ENCODE measurements at places on chromosomes 7 and 10.

GRCh38 chr10:71031603-71032002, 143.2 kb upstream of the PCBD1 start:
- no peak for DNase-seq

- no peak for DNase-seq
Observed at GRCh38 chr7:47534322-47535034, 47.4 kb downstream of the TNS3 start.

- no peak for DNase-seq
Observed at GRCh38 chr7:74324531-74325209, 35.5 kb downstream of the CLIP2 start.

GRCh38 chr10:79930751-79931150, 18.2 kb downstream of the SFTPD start:
- no peak for DNase-seq

- no peak for DNase-seq
Observed at GRCh38 chr10:126223512-126224067, 164.7 kb downstream of the ADAM12 start.

- DNase-seq = no peak
Observed at GRCh38 chr7:82375129-82375528, 68.4 kb downstream of the CACNA2D1 start.

DNA sequence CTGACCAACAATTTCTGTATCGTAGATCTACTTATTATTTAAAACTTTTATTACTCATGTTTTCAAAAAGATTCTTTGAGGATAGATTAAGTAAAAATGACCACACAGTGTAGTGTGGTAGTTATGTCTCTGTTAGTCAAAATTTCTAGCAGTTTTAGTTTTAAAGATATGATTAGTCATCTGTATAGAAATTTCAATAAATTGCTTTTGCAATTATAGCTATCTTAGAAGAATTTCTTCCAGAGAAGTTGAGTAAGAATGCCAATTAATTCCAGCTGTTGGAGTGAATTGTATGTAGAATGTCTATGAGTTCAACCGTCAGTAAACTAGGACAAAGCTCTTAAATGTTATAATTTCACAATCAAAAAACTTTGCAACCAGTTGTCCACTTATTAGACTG, 229.7 kb downstream of the CDK14 start:
- DNase-seq = no peak

DNA sequence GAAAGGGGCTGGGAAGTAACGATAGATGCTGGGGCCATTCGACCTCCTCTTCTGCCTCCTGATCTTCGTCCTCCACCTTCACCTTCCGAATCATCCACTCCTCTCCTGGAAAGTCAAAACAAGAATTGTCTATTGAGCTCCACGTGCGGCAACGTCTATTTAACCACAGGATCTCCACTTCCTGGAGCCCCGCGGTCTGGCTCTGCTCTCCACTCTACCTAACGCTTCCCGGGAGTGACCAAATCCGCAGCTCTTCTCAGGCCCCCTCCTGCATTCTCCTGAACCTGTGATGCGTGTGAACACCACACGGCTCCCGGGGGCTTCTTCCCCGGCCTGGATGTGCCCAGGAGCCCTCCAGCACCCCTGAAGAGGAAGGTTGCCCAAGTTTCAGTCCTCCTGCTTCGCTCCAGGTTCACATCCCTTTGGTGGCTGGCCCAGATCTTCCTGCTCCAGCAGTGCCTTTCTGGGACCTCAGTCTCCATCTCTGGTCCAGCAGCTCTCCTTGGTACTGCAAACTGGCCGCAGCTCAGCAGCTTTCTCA, 7.2 kb downstream of the ZNF467 start:
- no peak for DNase-seq

GRCh38 chr10:119613741-119614140, 17.0 kb upstream of the TIAL1 start:
- no peak for DNase-seq

DNA sequence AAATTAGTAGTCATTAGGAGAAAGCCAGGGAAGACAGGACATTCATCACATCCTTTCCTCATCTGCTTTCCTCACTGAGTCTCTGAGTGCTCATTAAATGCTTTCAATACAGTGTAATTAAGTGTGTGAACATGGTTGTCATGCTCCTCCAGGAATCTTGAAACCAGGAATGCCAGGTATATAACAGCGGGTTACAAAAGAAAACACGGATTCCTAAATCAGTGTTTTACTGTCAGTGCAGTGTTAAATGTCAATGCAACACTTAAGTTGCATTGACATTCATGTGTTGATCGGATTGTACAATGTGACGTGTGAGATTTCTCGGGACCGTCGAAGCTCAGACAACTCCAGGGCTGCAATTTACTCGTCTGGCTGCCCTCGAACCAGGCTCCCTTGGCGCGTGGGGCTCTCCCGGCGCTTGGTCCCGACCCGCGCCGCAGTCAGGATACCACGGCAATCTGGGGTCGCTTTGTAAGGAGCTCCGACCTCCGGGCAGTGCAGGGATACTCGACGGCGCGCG, 455 bp upstream of the SPAG6 start:
- no peak for DNase-seq

GRCh38 chr7:92631067-92631849, 41.1 kb upstream of the FAM133B start:
- DNase-seq = no peak

- DNase-seq = no peak
Observed at GRCh38 chr10:123636598-123637325, 29.4 kb upstream of the GPR26 start.

DNA sequence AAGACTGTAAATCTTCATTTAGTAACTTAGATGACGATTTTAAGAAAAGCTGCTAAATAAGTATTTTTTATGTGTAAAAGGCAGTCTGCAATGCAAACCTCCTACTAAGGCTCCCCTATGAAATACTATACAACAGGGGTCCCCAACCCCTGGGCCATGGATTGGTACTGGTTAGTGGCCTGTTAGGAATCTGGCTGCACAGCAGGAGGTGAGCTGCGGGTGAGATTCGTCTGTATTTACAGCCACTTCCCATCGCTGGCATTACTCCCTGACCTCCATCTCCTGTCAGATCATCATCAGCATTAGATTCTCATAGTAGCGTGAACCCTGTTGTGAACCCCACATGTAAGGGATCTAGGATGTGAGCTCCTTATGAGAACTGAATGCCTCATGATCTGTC, 580.4 kb downstream of the MAGI2 start:
- DNase-seq = no peak

DNA sequence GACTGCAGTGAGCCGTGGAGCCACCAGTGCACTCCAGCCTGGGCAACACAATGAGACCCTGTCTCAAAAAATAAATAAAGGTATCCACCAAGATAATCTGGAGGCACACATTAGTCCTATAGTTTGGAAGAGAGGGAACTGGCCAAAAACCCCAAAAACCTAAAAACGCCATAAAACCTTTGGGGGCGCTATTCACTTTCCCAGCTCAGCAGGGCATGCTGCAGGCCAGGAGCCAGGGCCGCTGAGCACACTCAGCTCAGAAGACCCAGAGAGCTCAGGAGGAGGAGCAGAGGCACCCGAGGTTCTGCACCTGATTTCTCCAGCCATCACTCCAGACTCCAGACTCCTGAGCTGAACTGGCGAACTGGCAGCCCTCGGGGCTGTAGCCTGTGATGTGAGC, 167.2 kb upstream of the IMMP2L start:
- no peak for DNase-seq

DNA sequence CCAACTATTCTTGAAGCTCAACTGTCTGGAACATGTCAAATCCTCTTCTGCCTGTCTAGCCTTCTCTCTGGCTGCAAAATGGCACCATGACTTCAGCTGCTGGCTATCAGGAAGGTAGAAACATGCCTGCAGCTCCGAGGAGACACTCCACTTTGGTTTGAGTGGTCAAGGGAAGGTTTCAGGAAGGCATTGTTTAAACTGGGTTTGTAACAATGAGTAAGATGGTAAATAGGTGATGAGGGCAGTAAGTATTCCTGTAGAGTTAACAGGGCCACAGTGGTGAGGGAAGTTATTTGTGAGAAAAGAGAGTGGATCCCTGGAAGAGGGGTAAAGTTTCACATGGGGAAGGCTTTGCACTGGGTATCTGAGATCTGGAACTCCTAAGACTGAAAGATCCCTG, 231.5 kb downstream of the ABCA13 start:
- no peak for DNase-seq

GRCh38 chr7:17183630-17184328, 114.7 kb upstream of the AHR start:
- no peak for DNase-seq

GRCh38 chr10:11876805-11877590, 53.8 kb downstream of the PROSER2 start:
- no peak for DNase-seq

GRCh38 chr7:98394377-98394836, 6.5 kb downstream of the BAIAP2L1 start:
- DNase-seq = no peak

- DNase-seq = no peak
Observed at GRCh38 chr7:77565917-77566316, 28.8 kb downstream of the PTPN12 start.

GRCh38 chr7:41788556-41788955, 85.7 kb upstream of the INHBA start:
- DNase-seq = no peak

- DNase-seq = no peak
Observed at GRCh38 chr10:30883751-30884150, 147.9 kb downstream of the ZNF438 start.

GRCh38 chr7:27943241-27943640, 203.3 kb downstream of the TAX1BP1 start:
- no peak for DNase-seq

GRCh38 chr10:69839696-69840345, 38.1 kb downstream of the COL13A1 start:
- DNase-seq = no peak

DNA sequence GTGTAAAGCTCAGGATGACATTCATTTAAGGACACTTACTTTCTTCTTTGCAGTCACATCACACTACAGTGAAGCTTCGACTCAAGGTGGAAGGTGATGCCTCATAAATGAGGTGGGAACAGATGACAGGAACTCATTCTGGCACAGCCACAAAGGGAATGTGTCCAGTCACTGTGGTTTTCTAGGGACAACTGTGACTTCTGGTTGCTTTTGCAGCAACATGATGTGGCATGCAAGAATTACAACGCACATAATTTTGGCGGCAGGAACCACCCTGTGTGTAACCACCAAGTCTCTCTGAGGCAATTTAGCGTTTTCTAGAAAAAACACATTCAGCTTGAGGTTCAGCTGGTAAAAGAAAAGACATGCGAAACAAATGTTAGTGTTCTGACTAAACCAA, 32.0 kb upstream of the FERD3L start:
- no peak for DNase-seq

DNA sequence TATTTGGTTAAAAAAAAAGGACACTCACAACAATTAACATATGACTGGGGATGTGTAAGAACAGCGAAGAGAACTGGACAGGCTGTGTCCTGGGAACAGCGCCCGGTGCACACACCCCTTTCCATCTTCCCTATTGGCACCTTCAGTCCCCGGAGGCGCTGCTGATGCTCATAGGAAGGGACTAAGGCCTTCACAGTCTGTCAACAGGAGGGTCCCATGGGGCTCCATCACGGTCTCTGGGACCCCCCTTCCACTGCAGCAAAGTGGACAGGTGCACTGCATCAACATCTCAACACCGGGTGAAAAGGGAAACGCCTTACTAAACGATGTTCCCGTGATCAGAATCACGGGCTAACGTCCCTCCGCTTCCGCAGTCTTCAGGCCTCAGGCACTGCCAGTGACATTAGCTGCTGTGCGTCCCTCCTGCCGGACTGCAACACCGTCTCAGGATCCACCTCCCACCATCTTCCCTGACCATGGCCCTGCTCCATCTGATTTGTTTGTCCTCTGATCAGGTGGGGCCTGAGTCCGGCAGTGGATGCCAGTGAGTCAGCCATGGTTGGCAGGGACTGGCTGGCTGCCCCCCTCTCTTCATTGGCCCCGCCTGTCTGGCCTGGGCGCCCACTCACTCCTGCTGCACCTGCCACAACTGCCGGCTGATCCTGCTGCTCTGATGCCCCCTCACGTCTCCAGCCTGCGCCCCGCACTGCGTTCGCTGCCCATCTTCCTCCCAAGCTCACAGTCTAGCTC, 614.7 kb downstream of the DNAJB6 start:
- DNase-seq = no peak

- no peak for DNase-seq
Observed at GRCh38 chr7:151237244-151238189, 5.2 kb downstream of the CHPF2 start.

DNA sequence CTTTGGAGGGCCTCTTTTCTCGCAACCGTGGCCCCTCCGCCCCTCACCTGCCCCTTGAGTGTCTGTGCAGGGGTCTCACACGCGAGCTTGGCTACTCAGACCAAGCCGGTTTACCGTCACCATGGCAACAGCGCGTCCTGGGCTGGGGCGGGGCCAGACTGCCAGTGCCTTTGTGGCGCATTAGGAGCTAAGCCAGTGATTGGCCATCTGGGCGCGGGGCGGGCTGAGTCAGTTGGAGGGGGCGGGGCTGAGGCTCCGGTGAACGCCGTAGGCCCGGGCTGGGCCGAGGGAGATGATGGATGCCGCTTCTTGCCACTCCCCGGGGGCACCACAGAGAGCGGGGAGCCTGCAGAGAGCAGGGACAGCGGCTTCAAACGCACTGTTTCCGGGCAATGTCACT, 48.7 kb upstream of the FXYD4 start:
- peak; percentile 57 for DNase-seq

GRCh38 chr7:97731736-97732564, at the start of gene TAC1:
TSS of gene TAC1 (plus strand) at chr7:97732086. CDS start at chr7:97732613, 527 bp downstream.
- no peak for DNase-seq

- no peak for DNase-seq
Observed at GRCh38 chr10:59607970-59608369, 101.7 kb downstream of the SLC16A9 start.

- DNase-seq = no peak
Observed at GRCh38 chr7:47576031-47576865, 5.7 kb downstream of the TNS3 start.

GRCh38 chr7:113289140-113289740, 170.9 kb upstream of the SMIM30 start:
- DNase-seq = peak; percentile 19

- DNase-seq = no peak
Observed at GRCh38 chr7:139917851-139918250, 88.8 kb downstream of the TBXAS1 start.

DNA sequence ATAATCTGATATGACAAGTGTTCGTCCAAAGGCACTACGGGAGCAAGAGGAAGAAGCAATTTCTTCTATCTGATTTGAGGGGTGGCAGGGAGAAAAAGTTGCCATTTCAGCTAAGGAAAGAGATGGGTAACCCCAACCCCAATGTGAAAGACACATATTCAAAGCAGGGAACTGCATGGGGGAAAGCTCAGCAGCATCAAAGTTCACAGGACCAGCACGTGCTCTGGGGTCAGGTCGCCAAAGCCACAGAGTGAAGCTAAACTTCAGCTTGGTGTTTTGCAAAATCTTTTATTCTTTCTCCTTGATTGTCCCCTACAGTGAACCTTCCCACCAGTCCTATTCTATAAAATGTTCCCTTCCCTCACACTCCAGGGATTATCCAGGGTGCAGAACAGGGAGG, 112.8 kb upstream of the PPP2R2D start:
- DNase-seq = no peak

- no peak for DNase-seq
Observed at GRCh38 chr7:106289848-106290247, 5.1 kb upstream of the NAMPT start.

GRCh38 chr7:139994356-139994755, 68.4 kb downstream of the PARP12 start:
- DNase-seq = no peak

All from DMS 273 treated with DMSO at 0.1 percent for 48 hours (cell line).